MV-4-11 (cell line): ENCODE measurements at places on chromosomes 4 and X.

- DNase-seq, result peak; percentile 94
Measured at GRCh38 chr4:158208963-158209640, 1.2 kb upstream of the TMEM144 start.

DNA sequence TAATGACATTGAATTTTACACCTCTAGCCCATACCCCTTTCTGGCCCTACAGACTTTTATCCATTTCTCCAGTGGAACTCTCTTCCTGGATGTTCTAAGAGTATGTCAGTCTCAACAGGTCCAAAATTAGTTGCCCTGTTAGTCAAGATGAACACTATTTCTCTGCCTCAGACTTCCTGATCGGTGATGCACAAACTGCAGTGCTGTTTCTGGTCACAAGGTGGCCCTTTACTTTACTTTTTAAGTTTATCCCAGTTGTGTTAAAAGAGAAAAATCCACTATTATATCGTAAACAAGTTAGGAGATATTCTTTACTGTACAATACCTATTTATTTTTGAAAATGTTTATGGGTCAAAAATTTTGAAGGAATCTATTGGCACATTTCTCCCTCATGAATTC is 13.1 kb downstream of the TCEAL7 start:
- peak; percentile 9 for DNase-seq

DNA sequence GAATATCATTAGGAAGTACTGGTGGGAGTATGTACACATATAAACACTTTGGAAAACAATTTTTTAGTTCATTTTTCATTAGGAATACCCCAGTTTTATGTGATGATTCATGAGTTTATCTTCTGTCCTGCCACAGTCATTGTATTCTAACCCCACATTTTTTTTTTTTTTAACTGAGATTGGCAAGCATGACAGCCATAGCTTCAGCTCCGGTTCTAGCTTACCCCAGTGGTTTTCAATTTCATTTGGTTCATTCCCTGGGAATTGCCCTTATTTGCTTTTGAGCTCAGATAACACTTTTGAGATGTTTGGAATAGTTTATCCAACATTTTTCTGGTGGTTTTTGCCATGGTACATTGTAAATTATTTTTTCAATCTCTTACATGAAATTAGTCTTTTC is 21.0 kb upstream of the FMR1 start:
- DNase-seq, result no peak

- no peak for DNase-seq
Measured at GRCh38 chr4:2834001-2834921, 9.4 kb upstream of the ADD1 start.

GRCh38 chr4:104424989-104425388 is 69.7 kb downstream of the CXXC4 start:
- no peak for DNase-seq

DNA sequence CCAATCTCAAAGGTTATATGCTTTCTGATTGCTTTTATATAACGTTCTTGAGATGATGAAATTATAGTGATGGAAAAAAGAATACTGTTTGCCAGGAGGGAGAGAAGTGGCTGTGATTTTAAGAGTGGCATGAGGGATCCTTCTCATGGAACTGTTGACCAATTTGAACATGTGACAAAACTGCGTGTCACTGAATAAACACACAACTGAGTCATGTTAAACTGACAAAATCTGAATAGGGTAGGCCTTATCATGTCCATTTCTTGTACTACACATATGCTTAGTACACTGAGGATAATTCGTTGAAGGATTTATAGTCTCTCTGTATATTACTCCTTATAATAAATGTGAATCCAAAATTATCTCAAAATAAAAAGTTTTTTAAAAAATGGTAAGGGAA is 22.2 kb upstream of the HSPA4L start:
- DNase-seq, result no peak

DNA sequence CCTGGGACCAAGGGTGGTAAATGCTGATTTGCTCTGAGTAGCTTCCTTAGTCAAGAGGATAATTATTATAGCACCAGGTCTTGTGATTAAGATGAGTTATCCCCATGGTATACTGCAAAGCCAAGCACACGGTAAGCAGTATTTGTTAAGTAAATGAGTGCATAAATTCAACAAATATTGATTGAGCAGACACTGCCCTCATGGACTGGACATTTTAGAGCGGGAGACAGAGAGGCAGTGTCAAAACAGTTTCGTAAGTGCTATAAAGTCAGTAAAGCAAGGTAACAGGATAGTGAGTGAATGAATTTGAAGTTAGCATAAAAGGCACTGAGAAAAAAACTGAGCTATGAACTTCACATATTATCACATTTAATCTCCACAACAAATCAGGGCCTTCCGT is 13.9 kb downstream of the PHF8 start:
- no peak for DNase-seq

DNA sequence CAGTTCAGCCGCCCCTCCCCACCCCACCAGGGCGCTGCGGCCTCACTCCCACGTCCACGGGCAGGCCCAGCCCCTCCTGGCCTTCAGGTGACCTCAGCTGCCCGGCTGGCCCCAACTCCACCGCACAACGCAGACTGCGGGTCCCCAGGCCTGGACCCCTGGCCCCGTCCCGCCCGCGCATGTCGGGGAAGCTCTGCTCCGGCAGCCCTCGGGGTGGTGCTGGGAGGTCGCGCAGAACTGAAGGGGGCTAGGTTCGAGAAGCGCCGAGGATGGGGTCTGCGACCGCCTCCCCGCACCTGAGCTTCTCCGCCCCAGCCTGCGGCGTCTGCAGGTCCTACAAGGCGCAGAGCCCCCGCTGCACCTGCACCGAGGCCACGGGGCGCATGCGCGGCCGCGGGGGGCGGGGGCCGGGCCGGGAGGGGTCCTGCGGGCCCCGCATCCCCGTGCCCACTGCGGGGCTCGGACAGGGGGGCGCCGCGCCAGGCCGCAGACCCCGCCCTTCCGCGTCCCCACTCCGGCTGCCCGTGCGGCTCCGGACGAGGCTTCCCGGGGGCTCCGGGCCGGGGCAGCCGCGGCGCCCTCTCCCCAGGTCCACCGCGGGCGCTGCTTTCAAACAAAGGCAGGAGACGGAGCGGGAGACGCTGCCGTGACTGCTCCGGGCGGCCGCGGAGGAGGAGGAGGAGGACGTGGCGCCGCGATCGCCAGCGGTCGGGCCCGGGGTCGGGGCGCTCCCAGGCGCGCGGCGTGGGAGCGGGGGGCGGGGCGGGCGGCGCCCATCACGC is 672 bp upstream of the NAT8L start:
- no peak for DNase-seq

GRCh38 chr4:187965726-187966125 is 29.8 kb upstream of the ZFP42 start:
- no peak for DNase-seq

DNA sequence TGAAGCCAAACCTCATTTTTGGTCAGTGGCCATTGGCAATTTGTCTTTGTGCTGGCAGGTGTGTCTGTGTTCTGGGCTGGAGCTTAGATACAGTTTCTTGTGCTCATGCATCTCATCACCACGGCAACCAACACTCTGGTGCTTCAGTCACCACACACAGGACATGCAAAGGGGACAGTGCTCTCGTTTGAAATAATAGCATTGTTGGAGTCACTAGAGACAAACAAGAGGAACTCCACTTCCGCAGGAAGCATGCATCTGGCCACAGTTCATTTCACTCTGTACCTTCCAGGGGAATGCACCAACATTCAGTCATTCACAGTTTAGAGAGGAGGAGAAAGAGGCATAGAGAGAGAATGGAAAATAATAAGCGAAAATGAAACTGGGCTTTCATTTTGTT is 267.4 kb downstream of the ANK2 start:
- DNase-seq, result no peak

DNA sequence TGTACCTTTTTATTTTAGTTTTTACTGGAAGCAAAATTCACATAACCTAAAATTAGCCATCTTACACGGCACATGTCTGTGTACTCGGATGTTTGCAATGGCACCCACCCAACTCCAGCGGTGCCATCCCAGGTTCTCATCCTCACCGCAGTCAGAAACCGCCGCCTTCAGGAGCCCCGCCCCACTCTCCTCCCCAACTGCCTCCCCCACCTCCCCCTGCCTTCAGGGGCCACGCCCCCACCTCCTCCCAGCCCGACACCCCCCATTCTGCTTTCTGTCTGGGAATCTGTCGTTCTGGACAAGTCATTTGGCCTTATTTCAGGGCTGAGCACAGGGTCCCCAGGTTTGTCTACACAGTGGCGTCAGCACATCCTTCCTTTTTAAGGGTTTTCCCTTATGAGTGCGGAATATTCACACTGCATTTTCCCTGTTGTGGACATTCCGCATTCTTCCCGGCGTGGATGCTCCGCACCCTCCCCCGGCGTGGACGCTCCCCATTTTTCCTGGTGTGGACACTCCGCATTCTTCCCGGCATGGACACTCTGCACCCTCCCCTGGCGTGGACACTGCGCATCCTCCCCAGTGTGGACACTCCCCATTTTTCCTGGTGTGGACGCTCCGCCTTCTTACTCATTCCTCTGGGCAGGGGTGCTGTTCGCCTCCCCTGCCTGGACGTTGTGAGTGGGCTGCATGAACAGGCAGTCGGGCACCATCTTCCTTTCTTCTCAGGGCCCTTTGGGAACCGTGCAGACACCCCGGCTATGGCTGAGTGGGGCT is 135.4 kb upstream of the NKX1-1 start:
- no peak for DNase-seq

- no peak for DNase-seq
Measured at GRCh38 chr4:102350634-102351033, 5.4 kb upstream of the SLC39A8 start.

DNA sequence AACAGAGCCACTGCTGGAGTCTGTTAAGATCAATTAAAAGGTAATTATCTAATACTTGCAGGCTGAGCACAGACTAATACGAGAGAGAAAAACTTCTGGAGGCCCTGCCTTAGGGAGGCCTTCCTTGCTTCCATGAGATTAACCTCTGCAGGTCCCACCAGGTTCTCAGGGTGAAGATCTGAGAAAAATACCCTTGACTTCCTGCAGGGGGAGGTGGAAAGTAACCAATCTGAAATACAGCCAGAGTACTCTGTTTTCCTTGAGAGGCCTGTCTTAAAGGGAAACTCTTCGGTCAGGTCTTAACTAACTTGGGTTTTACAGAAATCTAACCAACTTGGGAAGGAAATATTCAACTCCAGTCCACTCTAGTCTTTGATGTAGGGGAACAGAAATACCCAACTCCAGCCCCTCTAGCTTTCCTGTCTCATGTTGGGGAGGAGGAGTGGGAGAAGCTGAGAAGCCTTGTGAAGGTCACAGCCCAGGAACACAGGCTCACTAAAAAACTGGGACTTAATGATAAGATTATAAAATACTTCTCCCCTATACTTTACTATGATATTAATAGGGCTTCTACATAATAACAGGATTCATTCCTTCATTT is 77.1 kb downstream of the TBCK start:
- peak; percentile 30 for DNase-seq

DNA sequence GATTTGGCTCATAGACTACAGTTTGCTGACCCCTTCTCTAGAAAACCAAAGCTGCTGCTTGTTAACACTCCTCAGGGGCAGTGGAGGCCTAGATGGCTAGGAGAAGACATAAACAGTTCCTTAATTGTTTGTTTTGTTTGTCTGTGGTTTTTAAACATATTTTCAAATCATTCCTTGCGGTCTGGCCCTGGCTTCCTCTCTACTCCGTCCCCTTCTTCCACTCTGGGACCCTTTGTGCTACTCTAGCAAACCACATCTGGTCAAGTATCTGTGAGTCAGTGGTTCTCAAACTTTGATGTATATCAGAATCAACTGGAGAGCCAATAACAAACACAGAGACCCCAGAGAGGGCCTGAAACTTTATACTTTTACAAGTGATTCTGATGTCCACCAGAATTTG is 36.1 kb downstream of the FRMPD4 start:
- DNase-seq, result no peak

GRCh38 chr4:113435893-113436292 is 325.6 kb downstream of the CAMK2D start:
- DNase-seq, result no peak

GRCh38 chr4:127448986-127449385 is 183.8 kb upstream of the INTU start:
- DNase-seq, result no peak

DNA sequence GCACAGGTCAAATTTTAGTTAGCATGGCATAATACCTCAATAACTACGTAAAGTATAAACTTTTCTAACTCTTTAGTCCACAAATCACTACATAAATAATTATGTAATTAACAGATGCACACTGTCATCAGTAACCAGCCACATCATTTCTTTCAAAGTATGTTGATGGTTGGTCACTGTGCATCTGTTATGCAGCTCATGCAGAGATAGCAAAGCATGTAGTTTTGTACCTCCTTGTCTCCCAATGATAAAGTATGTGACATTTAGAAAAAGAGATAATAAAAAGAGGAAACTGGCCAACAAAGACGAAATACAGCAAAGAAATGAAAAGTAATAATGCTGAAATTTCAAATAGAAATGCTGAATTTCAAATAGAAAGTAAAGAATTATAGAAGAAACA is 2.9 kb downstream of the LAMTOR3 start:
- no peak for DNase-seq

DNA sequence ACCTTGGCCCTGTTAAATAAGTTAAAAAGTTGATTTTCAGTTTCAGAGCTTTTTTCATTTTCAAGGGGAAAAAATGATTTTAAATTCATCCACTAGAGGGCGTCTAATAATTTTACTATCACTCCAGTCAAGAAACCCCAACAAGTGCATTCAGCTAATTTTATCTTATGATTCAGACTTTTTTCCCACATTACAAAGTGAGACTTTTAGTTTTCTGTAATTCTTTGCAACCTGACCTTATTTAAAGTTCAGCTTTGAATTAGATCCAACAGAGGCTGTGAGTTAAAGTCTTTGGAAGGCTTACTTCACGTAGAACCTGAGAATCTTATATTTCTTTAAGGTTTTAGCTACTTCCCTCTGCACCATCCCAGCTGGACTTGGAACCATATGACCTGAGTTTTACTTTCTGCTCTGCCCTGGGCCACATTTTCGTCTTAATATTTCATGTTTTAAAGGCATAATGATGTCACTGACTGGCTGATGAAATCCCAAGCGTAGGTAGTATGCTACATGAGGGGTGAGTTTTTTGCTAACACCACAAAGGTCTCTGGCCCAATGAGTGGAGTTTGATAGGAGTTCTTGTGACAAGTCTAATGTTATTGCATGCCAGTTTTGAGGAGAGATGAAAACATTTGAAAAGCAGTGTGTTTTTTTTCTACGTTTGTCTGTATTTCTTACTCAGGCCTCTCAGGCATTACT is 7.2 kb downstream of the GNRHR start:
- peak; percentile 40 for DNase-seq

DNA sequence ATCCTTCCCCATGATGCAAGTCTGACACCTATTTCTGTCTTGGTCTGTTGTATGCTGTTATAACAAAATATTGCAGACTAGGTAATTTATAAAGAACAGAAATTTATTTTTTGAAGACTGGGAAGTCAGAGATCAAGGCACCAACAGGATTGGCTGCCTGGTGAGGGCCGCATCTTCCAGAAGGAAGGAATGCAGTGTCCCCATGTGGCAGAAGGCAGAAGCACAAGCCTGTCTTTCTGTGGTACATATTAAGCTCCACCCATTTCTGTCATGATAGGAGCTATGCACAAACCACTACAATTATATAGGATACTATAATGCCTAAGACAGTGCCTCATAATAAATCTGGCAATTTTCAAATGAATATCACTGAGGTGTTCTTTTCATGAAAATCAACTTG is 502.3 kb upstream of the DIAPH2 start:
- peak; percentile 25 for DNase-seq

GRCh38 chr4:147825451-147826287 is 93.8 kb downstream of the ARHGAP10 start:
- DNase-seq, result peak; percentile 92
